ENCODE measurements at places on chromosomes 2 and 18. TPM values are rescaled to one million over a fixed set of nuclear protein-coding genes. Genes with fewer than 3 reads are reported as not detected.

GRCh38 chr2:222922019-222922800, 61.4 kb downstream of the ACSL3 start:
- no peak for DNase-seq

GRCh38 chr18:63299837-63300745, 19.5 kb downstream of the BCL2 start:
- DNase-seq = peak; percentile 16

GRCh38 chr2:230174466-230174865, 45.3 kb downstream of the SP110 start:
- no peak for DNase-seq

DNA sequence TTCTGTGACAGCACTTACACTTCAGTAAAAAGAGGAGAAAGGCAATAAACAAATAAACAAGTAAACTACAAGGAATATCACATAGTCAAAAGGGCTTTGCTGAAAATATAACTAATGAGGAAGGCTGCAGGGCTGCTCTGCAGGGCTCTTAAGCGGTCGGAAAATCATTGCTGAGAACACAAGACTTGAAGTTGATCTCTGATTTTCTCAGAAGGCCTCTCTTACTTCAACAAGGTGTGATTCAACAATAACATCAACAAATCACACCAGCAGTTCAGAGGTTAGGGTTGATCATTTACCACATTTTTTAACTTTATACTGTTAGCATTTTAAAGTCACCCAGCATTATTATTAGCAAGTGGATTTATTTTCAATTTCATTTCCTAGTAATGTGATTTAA, 215.6 kb downstream of the ARHGAP15 start:
- no peak for DNase-seq

- no peak for DNase-seq
Observed at GRCh38 chr2:123500346-123500745, 524.7 kb upstream of the CNTNAP5 start.

GRCh38 chr18:23825978-23826405, 136.7 kb downstream of the LAMA3 start:
- peak; percentile 87 for DNase-seq

DNA sequence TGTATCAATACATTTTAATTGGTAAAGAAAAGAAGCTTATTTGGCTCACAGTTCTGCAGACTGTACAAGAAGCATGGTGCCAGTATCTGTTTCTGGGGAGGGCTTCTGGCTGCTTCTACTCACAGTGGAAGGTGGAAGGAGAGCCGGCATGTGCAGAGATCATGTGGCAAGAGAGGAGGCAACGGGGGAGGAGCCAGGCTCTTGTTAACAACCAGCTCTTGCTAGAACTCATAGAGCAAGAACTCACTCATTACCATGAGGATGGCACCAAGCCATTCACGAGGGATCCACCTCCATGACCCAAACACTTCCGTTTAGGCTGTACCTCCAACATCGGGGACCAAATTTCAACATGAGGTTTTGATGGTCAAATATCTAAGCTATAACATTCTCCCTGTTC, 7.5 kb downstream of the PARD6G start:
- DNase-seq = peak; percentile 42

GRCh38 chr2:208025814-208026184, 472 bp upstream of the PLEKHM3 start:
- no peak for DNase-seq

DNA sequence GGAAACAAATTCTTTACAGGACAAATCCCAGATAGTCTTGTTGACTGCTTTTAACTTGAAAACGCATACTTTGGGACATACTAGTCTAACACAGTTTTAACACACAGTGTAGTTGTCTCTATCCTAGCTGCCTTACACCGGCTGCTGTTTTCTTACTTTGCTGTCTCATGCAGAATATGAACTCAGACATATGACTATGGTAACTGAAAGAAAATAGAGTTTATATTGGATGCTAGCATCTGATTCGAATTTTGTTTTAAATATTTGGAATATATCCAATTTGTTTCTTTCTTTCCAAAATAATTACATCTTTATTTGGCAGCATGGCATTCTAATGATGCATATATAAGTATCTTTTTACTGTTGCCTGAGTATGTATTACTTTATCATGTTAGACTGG, 69.8 kb downstream of the ANKRD12 start:
- no peak for DNase-seq

DNA sequence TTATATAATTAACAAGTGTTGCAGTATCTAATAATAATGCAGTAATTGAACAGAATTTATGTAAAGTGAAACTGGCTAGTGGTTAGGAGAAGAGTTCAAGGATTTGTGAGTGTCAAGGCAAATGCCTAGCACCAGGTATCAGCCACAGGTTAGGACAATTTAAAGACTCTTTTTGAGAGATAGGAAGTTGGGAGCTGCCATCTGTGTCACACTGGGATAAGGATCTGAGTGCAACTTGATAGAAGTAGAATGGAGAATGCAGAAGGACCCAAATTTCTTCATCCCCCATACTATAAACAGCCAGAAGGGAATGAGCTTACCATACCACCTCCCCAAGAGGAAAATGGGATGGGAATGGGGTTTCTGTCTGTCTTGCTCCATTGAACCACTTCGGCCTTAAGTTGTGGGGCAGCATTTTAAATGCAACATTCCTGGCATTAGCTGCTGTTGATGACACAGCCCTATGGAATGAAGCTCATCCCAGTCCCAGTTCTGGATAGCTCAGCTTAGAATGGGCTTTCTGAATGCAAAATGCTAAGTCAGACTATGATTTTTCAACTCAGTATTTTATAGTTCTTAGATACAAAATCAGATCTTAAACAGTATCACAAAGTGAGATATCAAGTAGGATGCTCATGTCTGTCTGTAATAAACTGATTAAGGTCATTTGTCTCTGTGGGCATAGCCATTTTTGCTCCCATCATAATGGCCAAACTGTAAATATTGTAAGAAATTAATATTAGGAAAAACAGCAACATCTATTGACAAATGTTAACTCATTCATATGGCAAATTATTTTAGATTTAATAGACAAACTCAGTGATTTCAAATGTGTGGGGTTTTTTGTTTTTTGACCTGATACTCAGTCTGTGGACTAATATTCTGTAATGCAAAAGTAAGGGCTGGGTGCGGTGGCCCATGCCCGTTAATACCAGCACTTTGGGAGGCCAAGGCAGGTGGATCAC, 44.0 kb downstream of the GPR155 start:
- DNase-seq = no peak

DNA sequence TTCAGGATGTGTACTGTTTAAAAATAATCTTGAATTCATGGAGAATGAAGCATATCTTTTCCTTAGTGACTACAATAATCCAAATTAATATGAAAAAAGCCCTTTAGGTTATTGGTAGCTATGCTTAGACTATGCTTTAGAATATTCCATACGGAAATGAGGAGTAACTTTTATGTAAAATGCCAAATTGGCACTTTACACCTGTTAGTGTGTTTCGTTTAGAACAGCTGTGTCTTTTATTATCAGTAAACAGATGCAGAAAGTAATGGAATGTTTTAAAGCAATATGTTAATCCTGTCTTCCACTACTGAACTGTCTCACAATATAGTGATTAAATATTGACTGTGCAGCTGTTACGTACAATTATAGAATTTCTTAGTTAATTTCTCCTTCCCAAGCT, 129.6 kb downstream of the PMS1 start:
- no peak for DNase-seq

- no peak for DNase-seq
Observed at GRCh38 chr18:26909599-26910290, 44.2 kb upstream of the AQP4 start.

- DNase-seq = no peak
Observed at GRCh38 chr2:239293775-239294430, 106.9 kb downstream of the HDAC4 start.

DNA sequence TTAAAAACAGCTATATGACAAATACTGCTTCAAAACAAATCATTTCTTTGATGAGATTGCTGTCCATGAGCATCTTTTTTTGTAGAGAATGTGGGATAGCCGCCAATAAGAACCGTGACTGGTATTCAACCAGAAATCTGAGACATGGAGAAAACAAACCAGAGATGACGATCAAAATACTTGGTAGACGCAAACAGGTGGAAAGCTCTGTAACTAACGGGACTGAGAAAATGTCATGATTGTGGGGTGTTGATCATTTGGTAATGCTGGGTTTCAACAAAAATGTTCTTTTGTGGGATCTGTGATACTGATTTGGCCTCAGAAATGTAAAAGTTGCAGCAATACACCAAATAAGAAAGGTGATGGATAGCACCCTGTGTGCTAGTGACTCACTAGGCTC, 364.8 kb downstream of the NYAP2 start:
- no peak for DNase-seq

DNA sequence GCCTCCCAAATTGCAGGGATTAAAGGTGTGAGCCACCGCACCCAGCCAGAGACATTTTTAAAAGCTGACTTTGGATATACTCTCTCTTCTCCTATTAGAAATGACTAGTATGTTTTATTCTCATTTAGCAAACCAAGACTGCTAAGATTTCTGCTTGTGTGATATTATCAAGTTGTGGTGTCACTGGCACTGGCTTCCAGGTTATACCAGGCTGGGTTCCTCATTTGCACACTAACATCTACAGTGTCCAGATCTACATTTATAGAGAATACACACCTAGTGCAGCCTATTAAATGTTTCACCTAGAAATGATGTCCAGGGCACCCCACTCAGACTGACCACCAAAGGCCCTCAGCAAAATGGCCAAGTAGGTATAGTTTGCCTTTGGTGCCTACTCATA, 265.3 kb upstream of the STON1 start:
- no peak for DNase-seq

GRCh38 chr2:47429795-47430194, 26.8 kb downstream of the MSH2 start:
- DNase-seq = no peak

GRCh38 chr2:117481608-117482007, 332.9 kb upstream of the DDX18 start:
- DNase-seq = no peak

GRCh38 chr2:240646900-240647502, 21.7 kb downstream of the GPR35 start:
- DNase-seq = peak; percentile 30

DNA sequence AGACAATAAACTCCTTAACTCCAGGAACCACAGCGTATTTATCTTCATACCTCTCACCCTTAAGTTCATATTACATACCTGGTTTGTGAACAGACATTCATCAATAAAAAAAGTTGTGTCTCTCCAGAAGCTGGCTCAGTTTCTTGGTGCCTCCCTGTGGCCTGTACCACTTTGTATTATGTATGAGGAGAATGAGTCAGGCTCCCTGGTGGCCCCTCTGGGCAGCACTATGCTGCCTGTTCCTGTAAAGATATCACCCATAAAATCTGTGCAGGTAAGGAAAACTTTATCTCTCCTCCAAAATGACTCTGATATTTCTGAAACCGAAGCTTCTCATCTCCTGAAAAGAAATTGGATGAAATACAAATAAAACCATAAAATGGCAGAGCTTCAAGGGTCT, 198.4 kb upstream of the NT5C1B start:
- no peak for DNase-seq

DNA sequence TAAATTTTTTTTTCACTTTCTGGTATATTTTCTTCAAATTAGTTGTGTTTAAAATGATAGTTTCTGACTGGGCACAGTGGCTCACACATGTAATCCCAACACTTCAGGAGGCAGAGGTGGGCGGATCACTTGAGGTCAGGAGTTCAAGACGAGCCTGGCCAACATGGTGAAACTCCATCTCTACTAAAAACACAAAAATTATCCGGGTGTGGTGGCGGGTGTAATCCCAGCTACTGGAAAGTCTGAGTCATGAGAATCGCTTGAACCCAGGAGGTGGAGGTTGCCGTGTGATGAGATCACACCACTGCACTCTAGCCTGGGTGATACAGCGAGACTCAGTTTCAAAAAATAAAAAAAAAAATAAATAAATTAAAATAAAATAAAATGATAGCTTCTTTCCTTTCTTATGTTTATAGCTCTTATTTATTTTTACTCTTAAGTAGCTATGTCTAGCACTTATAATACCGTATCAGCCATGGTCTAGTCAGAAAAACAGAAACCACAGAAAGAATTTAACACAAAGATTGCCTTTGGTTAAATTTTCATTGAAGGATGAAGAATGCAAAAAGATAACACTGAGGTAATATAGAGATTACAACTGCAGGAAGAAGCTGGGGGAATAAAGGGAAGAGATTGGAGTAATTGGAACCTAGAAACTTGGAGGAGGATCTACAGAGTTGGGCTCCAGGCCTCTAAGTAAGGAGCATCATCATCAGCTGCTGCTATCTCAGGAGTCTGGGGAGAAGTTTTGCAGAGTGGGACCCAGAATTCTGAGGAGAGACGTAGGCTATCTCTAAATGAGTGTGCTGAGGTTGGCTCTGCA, 54.7 kb upstream of the MBOAT2 start:
- no peak for DNase-seq

DNA sequence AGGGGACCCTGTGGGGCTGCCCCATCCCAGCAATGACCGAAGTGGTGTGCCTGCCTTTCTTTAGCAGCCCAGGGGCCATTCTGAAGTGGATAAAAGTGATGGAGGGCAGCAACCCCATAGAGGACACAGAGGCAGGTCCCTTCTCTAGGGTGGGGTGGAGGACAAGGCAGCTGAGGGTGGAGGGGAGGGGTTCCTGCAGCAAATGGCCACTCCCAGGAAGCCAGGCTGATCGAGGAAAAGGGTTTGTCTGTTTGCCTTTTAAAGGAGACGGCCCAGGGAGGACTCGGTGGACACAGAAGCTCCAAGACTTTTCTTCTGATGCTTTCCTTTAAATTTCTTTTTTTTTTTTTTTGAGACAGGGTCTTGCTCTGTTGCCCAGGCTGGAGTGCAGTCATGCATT, 272.8 kb downstream of the TWIST2 start:
- DNase-seq = no peak

DNA sequence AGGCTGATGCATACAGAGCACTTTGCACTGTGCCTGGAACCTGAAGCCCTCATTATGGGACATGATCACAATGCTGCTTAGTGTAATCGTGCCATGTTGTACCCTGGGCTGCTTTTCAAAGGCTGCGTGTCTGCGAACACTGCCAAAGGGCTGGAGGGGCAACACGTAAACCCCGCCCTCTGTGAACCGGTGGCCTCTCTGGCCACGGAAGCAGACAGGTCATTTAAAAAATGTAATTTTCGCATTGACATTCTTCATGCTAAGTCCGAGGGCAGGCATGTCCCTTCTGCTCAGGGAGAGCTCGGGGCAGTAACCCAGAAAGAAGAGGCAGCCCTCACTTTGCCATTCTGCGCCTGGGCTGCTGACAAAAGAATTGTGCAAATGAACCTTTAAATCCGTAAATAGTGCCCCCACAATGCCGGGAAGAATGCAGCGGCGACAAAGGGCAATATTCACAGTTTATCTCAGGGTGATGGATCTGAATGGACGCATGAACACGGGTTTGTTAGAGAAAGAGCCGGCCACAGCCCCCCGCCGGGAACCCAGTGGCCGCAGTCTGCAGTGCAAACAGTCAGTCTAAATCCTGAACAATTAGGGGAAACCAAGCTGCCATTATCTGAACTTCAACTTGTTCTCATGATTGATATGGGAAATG, 226.1 kb downstream of the MYCN start:
- no peak for DNase-seq

GRCh38 chr2:153476491-153476815, 2.1 kb downstream of the RPRM start:
- no peak for DNase-seq

Gene SCG2
- total RNA-seq = 1.8 TPM

Gene ALPI
- total RNA-seq = not detected

Gene ARHGEF4
- 8.1 TPM for total RNA-seq

Gene ANKRD30B
- not detected for total RNA-seq

Gene DOK6
- total RNA-seq = 2.0 TPM

Gene ORC2
- total RNA-seq = 8.5 TPM

Gene CSRNP3
- 1.3 TPM for total RNA-seq

Gene GPR55
- not detected for total RNA-seq

Gene EN1
- total RNA-seq = not detected

Gene PROM2
- total RNA-seq = 0.11 TPM

Gene AQP12A
- total RNA-seq = not detected

Gene TACR1
- 0.07 TPM for total RNA-seq

Gene TFPI
- total RNA-seq = 43.6 TPM

Gene SKOR2
- not detected for total RNA-seq

Measured in right atrium auricular region (tissue), 2 donors.